ENCODE measurements at places on chromosomes 5 and 9.

DNA sequence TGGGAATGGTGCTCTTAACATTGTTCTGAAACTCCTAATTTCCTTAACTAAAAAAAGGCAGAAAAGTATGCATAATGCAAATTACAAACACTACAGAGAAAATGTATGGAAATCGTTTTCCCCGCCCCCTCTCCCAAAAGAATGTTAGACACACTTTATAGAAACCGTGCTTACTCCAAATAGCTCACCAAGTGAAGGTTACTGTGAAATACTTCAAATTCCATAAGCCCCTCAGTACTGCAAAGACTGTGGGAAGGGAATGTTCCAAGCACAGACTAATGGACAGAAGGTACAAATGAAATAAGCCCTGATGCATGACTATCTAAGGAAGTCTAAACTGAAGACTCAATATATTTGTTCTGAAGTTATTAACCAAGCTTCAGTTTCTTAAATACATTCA, 12.5 kb downstream of the MAPKAP1 start:
- no peak for DNase-seq

- DNase-seq: no peak
Observed at GRCh38 chr9:127959398-127959797, 21.4 kb downstream of the EEIG1 start.

GRCh38 chr5:89572696-89573095, 689.7 kb upstream of the MEF2C start:
- no peak for DNase-seq

- no peak for DNase-seq
Observed at GRCh38 chr5:69517763-69518212, 25.2 kb downstream of the OCLN start.

- no peak for DNase-seq
Observed at GRCh38 chr5:82889088-82889487, 188.1 kb downstream of the TMEM167A start.
